Gastroesophageal sphincter (tissue), 4 donors: ENCODE measurements at places on chromosomes 16 and 17. TPM values are rescaled to one million over a fixed set of nuclear protein-coding genes. Genes with fewer than 3 reads are reported as not detected.

- no peak for ATAC-seq
Measured at GRCh38 chr16:64532691-64533090, 589.2 kb downstream of the CDH11 start.

DNA sequence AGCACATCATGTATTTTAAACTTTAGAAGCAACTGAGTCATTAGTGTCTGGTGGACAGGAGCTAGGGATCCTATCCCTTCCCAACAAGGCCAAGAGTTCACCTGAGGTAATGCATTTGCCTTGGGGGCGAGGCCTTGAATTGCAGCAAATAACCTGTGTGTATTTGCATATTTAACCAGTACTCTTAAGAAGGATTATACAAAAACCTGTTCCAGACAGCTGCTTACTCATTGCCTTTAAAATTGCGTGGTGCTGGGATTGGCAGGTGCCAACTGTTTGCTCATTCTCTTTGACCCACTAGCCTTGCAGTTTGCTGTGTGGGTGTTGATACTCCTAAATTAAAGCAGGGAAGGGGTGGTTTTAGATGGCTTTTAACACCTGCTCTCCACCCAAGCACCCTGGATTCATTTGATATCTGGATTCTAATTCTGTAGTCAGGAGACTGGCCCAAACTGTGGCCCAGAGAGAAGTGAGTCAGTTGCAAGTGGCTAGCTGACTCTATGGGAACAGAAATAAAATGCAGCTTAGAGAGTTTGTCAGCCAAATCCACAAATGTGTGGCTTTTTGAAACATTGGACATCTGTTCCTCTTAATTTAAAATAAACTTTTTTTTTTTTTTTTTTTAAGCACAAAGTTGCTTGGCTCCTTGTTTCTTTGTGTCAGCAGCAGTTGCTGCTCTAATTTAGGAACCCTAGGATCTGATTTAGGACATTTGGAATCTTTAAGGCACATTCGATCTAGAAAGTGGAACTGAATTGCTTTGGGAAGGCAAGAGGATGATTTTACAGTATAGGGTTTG lies 46.9 kb downstream of the TUBD1 start:
- peak; percentile 8 for ATAC-seq

DNA sequence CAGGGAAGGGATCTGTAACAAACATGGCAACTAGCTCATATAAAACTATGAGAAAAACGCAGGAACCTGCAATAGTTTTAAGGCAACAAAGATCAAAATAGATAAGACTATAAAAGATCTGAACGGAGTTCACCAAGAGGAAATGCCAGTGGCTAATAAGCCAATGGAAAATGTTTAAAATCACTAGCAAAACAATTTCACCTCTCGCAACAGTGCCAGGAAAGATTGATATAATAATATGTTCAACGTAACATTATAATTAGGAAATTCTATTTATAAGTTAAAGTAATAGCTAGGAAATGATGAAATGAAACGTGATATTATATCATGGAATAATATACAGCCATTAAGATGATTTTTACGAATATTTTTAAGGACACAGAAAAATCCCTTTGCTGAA lies 16.0 kb downstream of the MRC2 start:
- ATAC-seq: no peak

DNA sequence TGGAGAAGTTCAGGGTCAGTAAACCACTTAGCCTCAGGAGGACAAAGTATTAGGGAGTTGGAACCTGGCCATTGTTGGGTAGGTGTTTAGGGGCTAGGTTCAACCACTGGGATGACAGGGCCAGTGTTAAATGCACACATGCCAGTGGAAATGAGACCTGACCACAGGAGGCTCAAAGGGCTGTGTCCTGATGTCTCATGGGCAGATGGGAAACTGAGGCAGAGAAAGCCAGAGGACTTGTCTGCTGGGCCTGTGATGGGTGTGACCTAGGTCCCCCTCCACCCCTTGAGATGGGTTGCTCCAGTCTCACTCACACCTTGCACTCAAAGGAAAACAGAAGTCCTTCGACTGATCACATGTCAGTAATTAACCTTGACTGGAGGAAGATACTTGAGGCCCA lies 16.0 kb downstream of the CPNE2 start:
- ATAC-seq: no peak

DNA sequence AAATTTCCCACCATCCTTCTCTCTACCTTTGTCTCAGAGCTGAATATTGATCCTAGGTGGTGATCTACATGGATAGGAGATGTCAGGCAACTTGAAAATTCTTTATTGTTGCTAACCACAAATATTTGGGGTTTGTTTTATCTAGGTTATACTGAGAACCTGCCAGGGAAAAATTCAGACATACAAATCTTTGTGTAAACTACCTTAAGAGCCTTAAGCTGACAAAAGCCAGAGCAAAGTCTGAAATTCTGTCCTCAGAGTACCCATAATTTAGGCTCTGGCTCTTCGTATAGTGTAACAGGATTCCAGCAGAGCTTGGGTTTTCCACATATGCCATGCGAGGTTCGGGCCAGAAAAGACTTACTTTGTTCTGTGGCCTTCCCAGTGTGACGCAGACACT lies 406.7 kb upstream of the MAF start:
- no peak for ATAC-seq

DNA sequence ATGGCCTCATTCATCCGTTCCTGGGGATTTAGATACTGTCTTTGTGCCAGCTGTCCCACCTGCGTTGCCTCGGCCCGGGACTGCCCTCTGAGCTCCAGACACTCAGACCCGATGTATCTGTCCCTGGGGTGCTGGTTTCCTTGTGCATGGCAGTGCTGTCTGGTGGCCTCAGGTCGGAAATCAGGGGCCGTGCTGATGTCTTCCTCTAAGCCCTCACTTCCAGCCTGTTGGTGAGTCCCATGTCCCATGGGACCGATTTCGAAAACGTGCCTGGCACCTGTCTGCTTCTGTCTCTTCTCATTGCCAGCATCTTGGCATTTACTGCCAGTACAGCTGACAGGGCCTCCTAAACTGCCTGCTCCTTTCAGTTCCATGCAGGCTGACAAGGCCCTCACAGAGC lies 22.1 kb downstream of the NT5M start:
- ATAC-seq: no peak

GRCh38 chr17:335691-336090 lies 16.9 kb downstream of the RPH3AL start:
- ATAC-seq: no peak

- no peak for ATAC-seq
Measured at GRCh38 chr16:58577141-58577540, 52.5 kb downstream of the CNOT1 start.

DNA sequence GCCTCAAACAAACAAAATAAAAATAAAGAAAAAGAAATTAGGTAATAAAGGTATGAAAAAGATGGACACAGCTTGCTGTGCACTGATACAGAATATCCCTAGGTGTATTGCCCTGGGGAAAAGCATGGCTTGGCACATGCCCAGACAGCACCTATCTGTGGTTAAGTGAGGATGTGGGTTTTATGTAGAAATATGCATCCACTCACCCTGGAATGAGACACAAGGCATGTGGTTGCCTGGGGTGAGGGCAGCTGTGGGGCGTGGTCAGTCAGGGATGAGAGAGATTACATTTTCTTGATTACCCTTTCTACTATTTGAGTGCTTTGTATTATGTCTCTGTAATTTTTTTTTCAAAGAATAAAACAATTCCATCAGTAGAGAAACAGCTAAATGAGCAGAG lies 6.9 kb downstream of the PLLP start:
- ATAC-seq: no peak

CCL4L2 gene
- total RNA-seq: not detected
